Non-pigmented ciliary epithelial cell (primary cell): ENCODE measurements at places on chromosomes 12 and 14.

- DNase-seq = no peak
These were observed 107.3 kb upstream of the ARHGAP5 start for GRCh38 chr14:31969699-31970240.

- no peak for DNase-seq
These were observed 306.3 kb downstream of the CACNA1C start for GRCh38 chr12:2358986-2359658.

DNA sequence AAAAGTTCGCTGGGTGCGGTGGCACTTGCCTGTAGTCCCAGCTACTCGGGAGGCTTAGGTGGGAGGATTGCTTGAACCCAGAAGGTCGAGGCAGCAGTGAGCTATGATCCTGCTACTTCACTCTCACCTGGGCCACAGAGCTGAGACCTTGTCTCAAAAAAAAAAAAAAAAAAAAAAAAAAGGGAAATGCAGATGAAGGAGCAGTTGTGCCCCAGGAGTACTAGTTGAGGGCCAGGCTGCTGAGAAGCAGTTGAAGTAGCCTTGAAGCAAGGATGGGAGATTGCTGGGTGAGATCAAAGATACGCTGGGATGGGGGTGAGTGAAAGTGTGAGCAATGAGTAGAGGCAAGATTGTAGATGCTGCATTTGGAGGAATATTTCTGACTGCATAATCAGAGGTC is 93.4 kb upstream of the DNM1L start:
- DNase-seq = no peak

DNA sequence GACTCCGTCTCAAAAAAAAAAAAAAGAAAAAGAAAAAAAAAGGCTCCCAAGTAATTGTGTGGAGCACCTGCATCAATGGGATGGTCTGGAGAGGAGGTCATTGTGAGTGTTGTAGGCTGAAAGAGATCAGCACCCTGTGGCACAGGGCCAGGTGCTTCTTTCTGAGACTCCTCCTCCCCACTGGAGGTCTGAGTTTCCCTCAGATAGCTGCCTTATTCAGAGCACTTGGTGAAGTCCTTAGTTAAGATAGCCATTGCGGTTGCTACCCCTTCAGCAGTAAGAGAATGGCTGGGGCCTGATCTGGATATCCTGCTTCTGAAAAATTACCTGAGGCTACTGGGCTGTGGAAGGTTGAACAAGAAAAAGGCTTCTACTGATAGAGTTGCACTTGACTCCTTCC is 69.8 kb downstream of the ANO6 start:
- DNase-seq = no peak

DNA sequence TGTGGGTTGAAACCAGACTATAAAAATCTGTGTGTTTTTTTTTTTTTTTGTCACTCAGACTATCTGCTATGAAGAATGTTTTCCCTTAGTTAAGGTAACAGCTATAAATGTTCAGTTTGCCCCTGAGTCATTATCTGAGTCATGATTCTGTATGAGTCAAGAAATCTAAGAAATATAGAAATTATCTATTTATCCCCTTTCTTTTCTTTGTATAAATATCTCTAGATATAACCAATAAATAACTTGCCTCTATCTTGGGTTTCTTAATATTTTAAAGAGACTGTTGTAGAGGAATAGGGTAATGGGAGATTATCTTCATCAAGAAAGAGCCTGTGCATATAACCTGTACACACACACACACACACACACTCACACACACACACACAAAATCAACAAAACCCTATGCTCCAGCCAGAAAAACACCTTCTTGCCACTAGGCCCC is 161.7 kb upstream of the EEA1 start:
- DNase-seq = no peak

GRCh38 chr12:67498991-67499390 is 149.6 kb upstream of the DYRK2 start:
- no peak for DNase-seq

DNA sequence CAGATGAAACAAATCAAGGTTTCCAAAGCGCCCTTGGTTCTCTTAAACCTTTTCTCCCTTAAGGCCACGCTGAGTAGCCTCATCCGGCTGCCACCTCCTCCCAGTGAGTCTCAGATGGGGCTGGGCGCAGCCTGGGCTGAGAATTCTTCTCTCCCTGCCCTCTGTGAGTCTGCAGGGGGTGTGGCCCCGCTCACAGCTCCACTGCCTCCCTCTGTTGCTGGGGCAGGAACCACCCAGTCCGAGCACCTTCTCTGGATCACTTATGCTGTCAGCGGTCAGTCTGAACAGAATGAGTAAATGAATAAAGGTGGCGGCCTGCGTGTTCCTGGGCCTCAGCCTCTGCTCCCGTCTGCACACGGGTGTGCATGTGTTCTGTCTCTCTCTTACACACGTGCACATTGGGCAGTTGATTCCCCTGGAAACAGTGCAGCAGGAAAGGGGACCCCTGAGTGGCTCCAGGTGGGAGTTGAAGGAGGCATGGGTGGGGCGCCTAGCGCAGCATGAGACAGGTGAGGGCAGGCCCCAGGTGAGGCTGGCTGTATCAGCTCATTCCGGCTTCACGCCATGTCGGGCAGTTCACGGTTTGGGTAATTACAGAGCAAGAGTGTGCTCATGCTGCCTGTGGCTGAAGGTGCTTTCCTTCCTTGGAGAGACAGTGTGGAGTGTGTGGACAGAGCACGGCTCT is 4.3 kb downstream of the PAPLN start:
- DNase-seq = no peak
